Stimulated activated CD8-positive, alpha-beta memory T cell treated with anti-CD3 and anti-CD28 coated beads, Interleukin-7, amount 100 ng/mL, for 1 hour (primary cell): ENCODE measurements at places on chromosomes 6 and 20.

GRCh38 chr6:29590218-29590808 is 5.4 kb downstream of the OR2H2 start:
- no peak for DNase-seq

- peak; percentile 5 for DNase-seq
These were observed 39.9 kb downstream of the SLC52A3 start for GRCh38 chr20:728256-728944.

DNA sequence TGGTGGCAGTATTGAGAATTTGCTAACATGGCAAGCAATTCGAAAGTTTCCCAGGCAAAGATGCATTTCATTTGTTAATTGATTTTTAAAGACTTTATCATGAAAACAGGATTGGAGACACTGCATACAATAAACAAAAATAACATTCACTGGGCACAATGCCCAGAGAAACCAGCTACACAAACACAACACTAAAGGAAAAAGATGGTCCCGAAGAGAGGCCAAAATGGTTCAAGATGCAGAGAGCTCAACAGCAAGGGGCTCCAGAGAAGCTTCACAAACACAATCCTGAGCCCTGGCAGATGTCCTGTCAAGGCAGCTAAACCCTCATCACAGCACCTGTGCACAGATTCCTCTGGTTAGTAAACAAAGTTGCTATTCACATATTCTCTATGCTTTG is 79.3 kb downstream of the INSM1 start:
- no peak for DNase-seq

- no peak for DNase-seq
These were observed 8.0 kb upstream of the PMEPA1 start for GRCh38 chr20:57717797-57718196.

DNA sequence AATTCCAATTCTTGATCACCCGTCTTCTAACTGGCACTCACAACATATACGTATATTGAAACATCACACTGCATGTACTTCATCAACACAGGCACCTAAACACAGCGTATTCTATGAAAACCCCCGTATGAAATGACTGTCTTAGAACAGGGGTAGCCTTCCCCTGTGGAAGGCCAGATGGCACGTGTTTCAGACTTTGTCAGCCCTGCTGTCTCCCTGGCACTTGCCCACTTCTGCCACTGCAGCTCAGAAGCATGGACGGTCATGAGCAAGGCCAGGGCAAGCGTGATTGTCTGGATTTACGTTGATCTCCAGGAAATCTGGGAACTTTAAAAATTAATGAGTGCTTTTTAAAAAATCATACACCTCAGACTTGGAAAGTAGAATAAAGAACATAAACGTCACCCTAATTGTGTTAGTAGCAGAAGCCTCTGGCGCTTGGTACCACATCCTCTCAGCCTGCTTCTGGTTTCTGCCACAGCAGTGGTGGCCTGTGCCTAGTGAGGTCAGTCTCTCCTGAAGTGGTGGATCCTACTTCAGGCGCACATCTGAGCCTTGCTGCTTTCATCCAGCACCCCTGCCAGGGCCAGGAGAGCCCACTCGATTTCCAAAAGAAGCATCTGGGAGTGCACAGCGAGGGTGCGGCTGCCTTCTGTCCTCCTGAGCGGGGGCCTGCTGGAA is 18.3 kb downstream of the PDE10A start:
- DNase-seq: no peak

- DNase-seq: no peak
These were observed 1.2 kb downstream of the CDH4 start for GRCh38 chr20:61253264-61253639.

- no peak for DNase-seq
These were observed 28.2 kb upstream of the SLC17A4 start for GRCh38 chr6:25726122-25726911.

GRCh38 chr6:158061361-158061708 is 79.7 kb downstream of the SYNJ2 start:
- no peak for DNase-seq

- DNase-seq: no peak
These were observed 113.9 kb downstream of the EDN1 start for GRCh38 chr6:12403947-12404647.

GRCh38 chr20:14445310-14445709 is 107.9 kb upstream of the FLRT3 start:
- no peak for DNase-seq

DNA sequence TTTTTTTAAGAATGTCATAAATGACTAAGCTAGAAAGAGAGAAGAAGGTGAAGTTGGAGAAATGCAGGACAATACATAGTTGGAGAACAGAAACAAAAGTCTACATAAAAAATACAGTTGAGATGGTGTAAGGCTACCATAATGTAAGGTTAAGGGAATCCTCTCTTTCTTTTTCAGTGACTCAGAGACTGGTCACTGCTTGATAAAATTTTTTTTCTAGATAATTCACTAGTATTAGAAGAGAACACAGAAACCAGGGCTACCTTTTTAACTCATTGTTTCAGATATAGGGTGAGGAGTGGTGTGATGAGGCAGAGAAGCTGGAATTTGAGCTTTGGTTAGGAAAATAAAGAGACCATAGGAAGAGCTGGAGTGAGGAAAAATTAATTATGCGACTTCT is 18.2 kb upstream of the EDN1 start:
- DNase-seq: no peak

GRCh38 chr6:134449781-134450180 is 131.9 kb upstream of the SGK1 start:
- no peak for DNase-seq

DNA sequence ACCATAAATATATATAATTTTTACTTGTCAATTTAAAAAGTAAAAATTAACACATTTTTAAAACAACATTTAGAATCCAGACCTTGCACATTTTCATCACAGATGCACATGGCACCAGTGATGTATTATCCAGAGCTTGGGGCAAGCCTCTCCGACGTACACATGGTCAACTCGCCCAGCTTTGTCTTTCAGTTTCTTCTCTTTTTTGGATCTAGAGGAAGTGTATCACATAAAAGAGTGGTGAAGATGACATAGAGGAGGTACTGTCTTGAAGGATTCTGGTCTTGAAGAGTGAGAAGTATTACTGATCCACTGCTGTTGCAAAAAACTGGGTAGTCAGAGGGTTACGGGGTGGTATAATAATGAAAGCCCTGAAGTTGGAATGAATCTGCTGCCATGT is 46.9 kb upstream of the TAB2 start:
- no peak for DNase-seq

DNA sequence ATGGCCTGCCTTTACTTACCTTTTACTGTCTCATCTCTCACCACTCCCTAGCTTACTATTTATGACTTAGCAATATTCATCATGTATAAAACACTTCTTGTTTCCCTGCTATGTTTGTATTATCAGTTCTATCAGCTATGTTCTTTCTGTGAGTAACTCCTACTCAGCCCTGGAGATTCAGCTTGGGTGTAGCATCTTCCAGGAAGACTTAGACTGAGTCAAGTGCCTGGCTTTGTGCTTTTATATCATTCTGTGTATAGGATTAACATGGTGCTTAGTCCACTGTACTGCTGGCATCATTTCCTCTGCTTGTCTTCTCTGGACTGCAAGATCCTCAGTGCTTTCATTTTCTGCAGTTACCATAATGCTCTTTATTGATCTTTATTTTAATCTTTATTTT is 257.8 kb downstream of the BTBD3 start:
- no peak for DNase-seq

DNA sequence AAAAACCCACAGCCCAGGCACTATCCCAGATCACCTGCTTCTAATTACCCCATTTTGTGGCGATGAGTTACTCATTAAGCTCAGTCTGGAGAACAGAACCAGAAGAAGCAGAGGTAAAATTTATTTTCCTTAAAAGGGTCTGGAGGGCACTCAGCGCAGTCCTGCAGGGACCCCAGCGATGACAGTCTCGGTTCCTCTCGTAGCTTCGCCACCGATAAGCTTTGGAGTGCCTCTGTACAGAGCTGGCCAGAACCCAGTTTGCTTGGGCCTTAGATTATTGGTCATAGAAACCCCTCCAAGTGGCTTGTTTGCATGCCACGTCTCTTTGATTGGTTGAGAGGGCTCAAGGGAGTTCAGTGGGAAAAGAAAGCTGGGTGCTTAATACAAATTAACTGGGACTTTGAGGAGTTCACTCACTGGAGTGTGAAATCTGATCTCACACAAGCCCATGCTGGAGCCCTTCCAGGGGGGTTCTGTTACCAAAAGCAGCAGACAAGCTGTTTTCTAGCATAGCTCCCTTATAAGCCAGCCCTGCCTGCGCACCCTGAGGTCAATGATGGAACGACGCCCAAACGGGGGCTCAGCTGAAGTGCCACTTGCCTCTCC is 158.5 kb upstream of the ARID1B start:
- DNase-seq: no peak

DNA sequence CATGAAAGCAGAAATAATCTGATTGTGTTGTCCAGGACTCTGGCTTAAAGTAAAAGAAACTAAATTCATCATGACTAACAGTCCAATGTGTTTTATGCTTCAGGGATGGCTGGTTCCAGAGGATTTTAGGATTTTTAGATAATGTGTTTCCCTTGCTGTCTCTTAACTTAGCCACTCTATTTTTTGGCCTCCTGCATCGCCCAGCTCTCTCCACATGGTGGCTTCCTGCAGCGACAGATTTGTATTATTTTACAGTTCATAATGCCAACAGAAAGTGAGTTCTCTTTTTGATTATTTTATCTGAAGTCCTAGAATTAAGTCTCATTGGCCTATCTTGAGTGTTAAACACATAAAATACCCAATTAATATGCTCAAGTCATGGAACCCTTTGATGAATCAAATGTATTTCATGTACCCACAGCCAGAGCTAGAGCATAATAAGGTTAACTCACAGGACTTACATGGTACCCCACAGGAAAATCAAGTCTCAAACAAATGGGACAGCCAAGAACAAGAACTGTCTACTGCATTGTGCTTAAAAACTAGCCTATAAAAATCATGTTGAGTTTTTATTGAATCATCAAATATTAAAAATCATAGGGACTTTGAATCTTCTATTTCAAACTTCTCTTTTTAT is 582.5 kb downstream of the DOK5 start:
- no peak for DNase-seq

DNA sequence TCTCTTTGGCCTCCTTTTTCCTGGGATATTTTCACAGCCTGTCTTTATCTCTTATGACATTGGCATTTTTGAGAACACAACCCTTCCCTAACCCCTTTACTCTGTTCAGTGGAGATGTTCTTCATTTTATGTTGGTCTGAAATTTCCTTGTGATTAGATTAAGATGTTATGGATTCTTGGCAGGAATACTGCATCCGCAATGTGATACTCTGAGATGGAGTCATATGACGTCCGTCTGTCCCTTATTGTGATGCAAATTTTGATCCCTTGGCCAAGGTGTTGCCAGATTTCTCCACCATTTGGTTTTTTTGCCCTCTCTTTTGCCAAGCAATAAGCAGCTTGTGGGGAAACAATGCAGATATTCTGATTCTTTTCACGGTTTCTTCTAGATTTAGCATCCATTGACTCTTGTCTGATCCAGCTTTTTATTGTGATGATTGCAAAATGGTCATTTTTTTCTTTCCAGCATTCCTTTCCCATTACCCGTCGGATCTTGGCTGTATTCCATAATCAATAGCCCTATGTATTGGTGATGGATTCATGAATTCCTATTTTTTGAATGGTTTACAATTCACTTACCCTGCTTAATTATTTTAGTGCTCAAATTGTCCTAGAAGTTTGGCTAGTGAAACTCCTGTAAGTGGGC is 85.1 kb downstream of the NCOA3 start:
- DNase-seq: no peak

DNA sequence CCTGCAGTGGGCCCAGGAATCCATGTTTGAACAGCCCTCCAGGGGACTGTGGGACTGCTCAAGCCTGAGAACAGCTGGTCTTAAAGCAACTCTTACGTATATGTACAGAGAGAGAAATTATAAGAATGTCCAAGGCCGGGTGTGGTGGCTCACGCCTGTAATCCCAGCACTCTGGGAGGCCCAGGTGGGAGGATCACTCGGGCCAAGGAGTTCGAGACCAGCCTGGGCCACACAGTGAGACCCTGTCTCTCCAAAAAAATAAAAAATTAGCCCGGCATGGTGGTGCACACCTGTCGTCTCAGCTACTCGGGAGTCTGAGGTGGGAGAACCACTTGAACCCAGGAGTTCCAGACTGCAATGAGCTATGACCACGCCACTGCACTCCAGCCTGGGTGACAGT is 134.0 kb downstream of the DTNBP1 start:
- no peak for DNase-seq
